A549 treated with ZK216348 at 1 μM for 4 hours (cell line): ENCODE measurements at places on chromosomes 6 and 20. TPM values are rescaled to one million over a fixed set of nuclear protein-coding genes. Genes with fewer than 3 reads are reported as not detected.

The ZNF165 gene
- total RNA-seq = 0.57 to 1.5 TPM (median 0.83 TPM) in 5 replicates

The SYTL3 gene
- total RNA-seq = 1.1 to 1.8 TPM (median 1.4 TPM) in 5 replicates

The GINS1 gene
- total RNA-seq = 23.4 to 37.5 TPM (median 34.2 TPM) in 5 replicates

The PIGU gene
- 18.8 to 30.7 TPM (median 26.6 TPM) in 5 replicates for total RNA-seq

The SPATA2 gene
- total RNA-seq = 5.3 to 8.8 TPM (median 8.3 TPM) in 5 replicates

The NKAIN4 gene
- total RNA-seq = 4.6 to 8.9 TPM (median 5.2 TPM) in 5 replicates

The FILIP1 gene
- total RNA-seq = 0.17 to 0.52 TPM (median 0.31 TPM) in 5 replicates

The RAMACL gene
- total RNA-seq = 0.17 to 0.20 TPM in 2 of 5 replicates, not detected in the others

The VGLL2 gene
- not detected in 5 replicates for total RNA-seq

The ANGPT4 gene
- 0.04 to 0.06 TPM in 2 of 5 replicates, not detected in the others for total RNA-seq

The EPPIN gene
- total RNA-seq = not detected in 5 replicates

The SLC44A4 gene
- 0.18 to 0.50 TPM (median 0.29 TPM) in 3 of 5 replicates, not detected in the others for total RNA-seq

The RAB44 gene
- total RNA-seq = 0.06 to 0.09 TPM (median 0.07 TPM) in 3 of 5 replicates, not detected in the others

The PDE7B gene
- 0.57 to 1.3 TPM (median 0.97 TPM) in 5 replicates for total RNA-seq

The ELOVL2 gene
- 3.6 to 7.5 TPM (median 6.7 TPM) in 5 replicates for total RNA-seq

The DNAH8 gene
- total RNA-seq = not detected in 5 replicates

The BLOC1S5 gene
- 5.6 to 15.1 TPM (median 8.0 TPM) in 5 replicates for total RNA-seq

The FKBP1C gene
- total RNA-seq = 1.6 to 2.3 TPM (median 1.9 TPM) in 5 replicates

The SOX12 gene
- total RNA-seq = 17.9 to 33.9 TPM (median 29.0 TPM) in 5 replicates

The SLC29A1 gene
- total RNA-seq = 37.0 to 58.9 TPM (median 57.3 TPM) in 5 replicates

The QKI gene
- total RNA-seq = 38.8 to 62.2 TPM (median 47.3 TPM) in 5 replicates

The RIPPLY2 gene
- total RNA-seq = 0.65 to 0.91 TPM in 2 of 5 replicates, not detected in the others
